Karpas-422 (cell line): ENCODE measurements at places on chromosomes 11 and 22. TPM values are rescaled to one million over a fixed set of nuclear protein-coding genes. Genes with fewer than 3 reads are reported as not detected.

The LIF gene
- total RNA-seq, result not detected in 2 replicates

- no peaks in the 10 kb centered on the region for H3K4me1 ChIP-seq
- H3K27me3 ChIP-seq, result no peaks in the 10 kb centered on the region
- H3K36me3 ChIP-seq, result no peaks in the 10 kb centered on the region
These were observed 272.7 kb upstream of the CADM1 start for GRCh38 chr11:115776916-115777315.

DNA sequence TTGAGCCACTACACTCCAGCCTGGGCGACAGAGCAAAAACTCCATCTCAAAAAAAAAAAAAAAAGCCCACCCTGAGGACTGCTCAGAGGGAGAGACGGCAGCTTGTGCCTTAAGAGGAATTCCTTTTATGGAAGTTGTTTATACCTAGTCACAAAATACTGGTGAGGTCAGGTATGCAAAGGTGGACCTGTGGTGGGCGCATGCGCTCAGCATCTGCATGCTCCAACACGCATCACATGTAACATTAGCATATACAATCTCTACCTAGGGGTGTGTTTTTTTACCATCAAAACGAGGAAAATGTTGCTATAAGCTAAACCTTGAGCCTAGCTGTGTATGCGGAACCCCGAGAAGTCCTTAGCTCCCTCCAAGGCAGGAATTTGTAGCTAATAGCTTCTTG lies 6.8 kb upstream of the SART1 start:
- H3K4me3 ChIP-seq, result no peak overlapping the region
- H3K4me1 ChIP-seq, result no peaks in the 10 kb centered on the region
- H3K36me3 ChIP-seq, result no peaks in the 10 kb centered on the region
- H3K27ac ChIP-seq, result no peak overlapping the region
- no peaks in the 10 kb centered on the region for H3K27me3 ChIP-seq

DNA sequence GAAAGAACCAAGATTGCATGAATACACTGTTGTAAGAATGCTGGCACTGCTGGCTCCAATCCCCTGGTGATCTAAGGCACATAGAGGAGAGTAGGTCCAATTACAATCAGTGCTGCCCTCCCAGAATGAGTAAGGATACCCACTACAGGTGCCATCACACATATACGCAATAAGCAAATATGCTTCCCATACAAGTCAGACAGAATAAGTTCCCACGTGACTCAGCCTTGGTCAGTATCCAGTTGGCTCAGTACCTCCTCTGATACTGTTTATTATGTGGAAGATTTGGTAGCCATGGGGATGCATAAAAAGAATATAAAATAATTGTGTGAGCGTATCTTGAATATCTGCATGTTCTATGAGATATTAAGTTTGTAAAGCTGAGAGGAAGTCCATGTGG lies 8.9 kb upstream of the OR2D3 start:
- no peak overlapping the region for H3K4me3 ChIP-seq
- no peak for DNase-seq
- no peaks in the 10 kb centered on the region for H3K36me3 ChIP-seq
- H3K27ac ChIP-seq, result no peak overlapping the region
- H3K27me3 ChIP-seq, result no peaks in the 10 kb centered on the region
- no peaks in the 10 kb centered on the region for H3K4me1 ChIP-seq

- DNase-seq, result no peak
- H3K27ac ChIP-seq, result no peak overlapping the region
These were observed 226.4 kb downstream of the FAM181B start for GRCh38 chr11:82507288-82507687.

DNA sequence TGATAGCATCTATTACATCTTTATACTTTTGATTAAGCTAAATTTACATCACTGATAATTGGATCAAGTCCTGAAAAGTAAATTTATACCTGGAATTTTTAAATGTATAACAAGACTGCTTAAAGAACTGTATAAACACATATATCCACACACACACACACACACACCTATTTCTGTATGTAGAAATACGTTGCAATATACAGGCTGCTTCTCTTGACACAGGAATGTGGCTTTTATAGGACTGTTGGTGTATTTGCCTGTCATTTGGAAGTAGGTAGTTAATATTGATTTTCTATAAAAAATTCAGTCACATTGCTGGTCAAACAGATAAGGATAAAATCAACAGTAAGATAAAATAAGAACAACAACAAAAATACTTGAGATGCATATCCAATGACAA lies 708.5 kb upstream of the RAG2 start:
- no peak overlapping the region for H3K27ac ChIP-seq
- H3K4me1 ChIP-seq, result no peaks in the 10 kb centered on the region
- DNase-seq, result no peak
- H3K4me3 ChIP-seq, result no peak overlapping the region
- no peaks in the 10 kb centered on the region for H3K36me3 ChIP-seq

DNA sequence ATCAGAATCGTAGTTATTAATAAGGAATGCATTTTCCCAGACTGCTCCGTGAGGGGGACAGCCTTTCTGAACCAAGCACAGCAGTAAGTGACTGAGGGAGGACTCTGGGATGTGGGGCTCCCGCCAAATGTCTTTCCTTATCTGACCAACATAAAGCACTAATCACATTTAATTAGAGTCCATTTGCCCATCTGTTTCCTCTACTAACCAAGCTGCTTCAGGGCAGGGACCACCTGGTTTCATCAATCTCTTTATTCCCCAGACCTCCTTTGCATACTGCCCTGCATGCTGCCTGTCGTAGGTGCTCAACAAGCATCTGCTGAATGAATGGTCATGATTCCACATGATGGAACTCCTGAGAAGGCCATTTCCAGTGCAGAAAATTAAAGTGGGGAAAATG lies 29.4 kb downstream of the SMCO4 start:
- 0 out of 2 replicates have a peak, but pooled peaks cover 2% of the 10 kb centered on the region for H3K4me1 ChIP-seq
- no peak for DNase-seq
- H3K27ac ChIP-seq, result no peak overlapping the region
- H3K36me3 ChIP-seq, result no peaks in the 10 kb centered on the region
- no peak overlapping the region for H3K4me3 ChIP-seq
- H3K27me3 ChIP-seq, result no peaks in the 10 kb centered on the region

DNA sequence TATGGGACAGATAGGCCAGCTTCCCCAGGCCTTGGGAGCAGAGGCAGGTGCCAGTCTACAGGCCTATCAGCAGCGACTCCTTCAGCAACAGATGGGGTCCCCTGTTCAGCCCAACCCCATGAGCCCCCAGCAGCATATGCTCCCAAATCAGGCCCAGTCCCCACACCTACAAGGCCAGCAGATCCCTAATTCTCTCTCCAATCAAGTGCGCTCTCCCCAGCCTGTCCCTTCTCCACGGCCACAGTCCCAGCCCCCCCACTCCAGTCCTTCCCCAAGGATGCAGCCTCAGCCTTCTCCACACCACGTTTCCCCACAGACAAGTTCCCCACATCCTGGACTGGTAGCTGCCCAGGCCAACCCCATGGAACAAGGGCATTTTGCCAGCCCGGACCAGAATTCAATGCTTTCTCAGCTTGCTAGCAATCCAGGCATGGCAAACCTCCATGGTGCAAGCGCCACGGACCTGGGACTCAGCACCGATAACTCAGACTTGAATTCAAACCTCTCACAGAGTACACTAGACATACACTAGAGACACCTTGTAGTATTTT lies 26.6 kb upstream of the L3MBTL2 start:
- H3K27ac ChIP-seq, result no peak overlapping the region
- peaks cover 57% of the 10 kb centered on the region for H3K36me3 ChIP-seq
- no peaks in the 10 kb centered on the region for H3K27me3 ChIP-seq
- no peak overlapping the region for H3K4me3 ChIP-seq
- DNase-seq, result no peak
- H3K4me1 ChIP-seq, result peaks cover 12% of the 10 kb centered on the region

DNA sequence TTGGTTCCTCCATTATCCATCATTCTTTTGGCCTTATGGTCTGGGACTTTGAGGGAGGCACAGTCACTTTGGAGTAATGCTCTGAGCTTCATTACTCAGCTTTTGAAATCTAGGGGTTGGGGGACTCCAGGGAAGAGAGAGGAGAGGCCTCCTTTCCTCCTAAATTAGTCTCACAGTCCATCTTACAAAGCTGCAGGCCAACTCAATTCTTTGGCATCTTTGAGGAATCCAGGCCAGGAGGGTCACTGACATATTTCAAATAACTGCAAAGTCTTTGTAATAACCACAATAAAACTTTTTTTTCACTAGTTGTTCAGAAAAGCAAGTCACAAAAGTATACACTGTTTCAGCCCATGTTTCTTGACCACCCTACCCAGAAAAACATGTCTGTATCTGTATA lies 73.3 kb upstream of the FAR1 start:
- H3K4me3 ChIP-seq, result no peak overlapping the region
- no peaks in the 10 kb centered on the region for H3K36me3 ChIP-seq
- no peak overlapping the region for H3K27ac ChIP-seq
- no peaks in the 10 kb centered on the region for H3K27me3 ChIP-seq
- no peak for DNase-seq
- no peaks in the 10 kb centered on the region for H3K4me1 ChIP-seq

DNA sequence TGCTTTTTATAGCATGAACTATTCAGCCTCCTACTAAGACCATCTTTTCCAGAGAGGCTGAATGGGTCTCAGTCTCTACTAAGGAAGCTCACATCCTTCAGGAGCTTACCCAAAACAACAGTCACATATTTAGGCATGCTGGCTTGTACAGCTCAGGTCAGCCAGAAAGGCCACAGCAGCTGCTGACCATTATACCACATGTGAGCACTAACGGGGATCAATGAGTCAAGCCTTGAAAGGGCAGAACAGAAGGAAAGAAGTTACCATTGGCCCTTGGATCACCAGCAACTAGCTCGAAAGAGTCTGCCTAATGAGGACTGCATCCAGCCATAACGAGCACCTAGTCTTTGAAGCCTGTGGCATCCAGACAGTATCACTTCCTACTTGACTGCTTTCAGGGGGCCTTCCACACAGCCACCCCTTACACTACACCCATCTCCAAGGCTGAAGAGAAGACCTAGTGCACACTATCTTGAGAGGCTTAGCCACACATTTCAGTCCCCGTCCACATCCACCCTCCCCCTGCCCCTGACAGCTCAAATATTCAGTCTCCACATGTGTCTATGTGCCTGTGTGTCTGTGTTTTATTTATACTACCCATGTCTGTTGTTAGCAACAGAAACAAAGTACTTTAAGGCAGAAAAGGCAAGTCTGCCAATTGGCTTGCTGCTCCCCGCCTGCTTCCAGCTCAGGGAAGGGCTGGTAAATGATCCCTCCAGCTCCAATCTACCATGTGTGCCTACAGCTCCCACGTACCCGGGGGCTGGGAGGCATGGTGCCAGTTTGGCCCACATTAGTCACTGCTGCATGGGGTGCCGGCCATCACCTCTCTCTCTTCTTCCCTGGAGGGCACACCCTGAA lies 95.5 kb downstream of the RPL27A start:
- no peak for DNase-seq
- no peaks in the 10 kb centered on the region for H3K36me3 ChIP-seq

GRCh38 chr11:95222817-95223216 lies 8.2 kb downstream of the SESN3 start:
- DNase-seq, result no peak
- H3K27me3 ChIP-seq, result no peaks in the 10 kb centered on the region
- no peak overlapping the region for H3K4me3 ChIP-seq
- no peak overlapping the region for H3K27ac ChIP-seq
